Glutamatergic neuron (in vitro differentiated cells): ENCODE measurements at places on chromosomes 1 and 21. TPM values are rescaled to one million over a fixed set of nuclear protein-coding genes. Genes with fewer than 3 reads are reported as not detected.

PLXNA2 gene
- 66.0 TPM for total RNA-seq

RXFP4 gene
- not detected for total RNA-seq

OVAAL gene
- not detected for total RNA-seq

ATP6V1G3 gene
- not detected for total RNA-seq

CLCA4 gene
- not detected for total RNA-seq

HMGCL gene
- total RNA-seq = 19.4 TPM

FMO1 gene
- total RNA-seq = not detected

PLA2G2F gene
- not detected for total RNA-seq

KLHDC7A gene
- not detected for total RNA-seq

- DNase-seq = no peak
These were observed 138.6 kb downstream of the SLC44A5 start for GRCh38 chr1:75472089-75472970.

- DNase-seq = no peak
These were observed 90.0 kb downstream of the TYW3 start for GRCh38 chr1:74822851-74823401.

DNA sequence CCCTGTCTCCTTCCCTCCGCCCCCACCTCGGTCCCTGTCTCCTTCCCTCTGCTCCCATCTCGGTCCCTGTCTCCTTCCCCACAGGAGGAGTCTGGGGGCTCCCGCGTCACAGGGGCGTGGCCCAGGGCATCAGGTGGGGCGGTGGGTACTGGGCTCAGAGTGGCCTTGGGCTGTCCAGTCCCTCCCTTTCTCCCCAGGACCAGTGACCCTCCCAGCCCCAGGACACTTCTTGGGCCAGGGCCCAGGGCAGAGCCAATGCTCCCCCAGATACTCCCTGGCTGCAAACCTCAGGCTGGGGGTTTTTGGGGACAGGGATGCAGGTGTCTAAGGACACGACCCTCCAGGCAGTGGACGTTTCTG, 6.8 kb upstream of the RNF223 start:
- DNase-seq = no peak

DNA sequence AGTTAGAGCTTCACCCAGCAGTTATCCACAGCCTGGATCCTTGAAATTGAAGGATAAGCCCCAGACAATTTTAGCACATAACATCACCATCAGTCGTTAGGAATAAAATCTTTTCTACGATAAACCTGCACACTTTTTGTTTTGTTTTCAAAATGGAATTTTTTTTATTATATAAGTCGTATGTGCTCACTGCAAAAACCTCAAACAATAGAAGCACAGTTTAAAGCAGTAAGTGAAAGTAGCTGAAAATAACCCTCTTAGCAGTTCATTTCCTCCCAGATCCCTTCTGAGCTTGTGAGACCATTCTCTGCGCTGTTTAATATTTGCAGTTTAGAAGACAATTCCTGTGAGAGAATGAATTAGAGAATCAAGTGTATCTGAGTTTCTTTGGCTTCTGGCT, 38.3 kb downstream of the ELK4 start:
- no peak for DNase-seq

- DNase-seq = no peak
These were observed 67.4 kb downstream of the DDAH1 start for GRCh38 chr1:85397490-85398032.

- DNase-seq = no peak
These were observed 46.2 kb upstream of the EDEM3 start for GRCh38 chr1:184800876-184801275.

- peak; percentile 52 for DNase-seq
These were observed 206.6 kb upstream of the GRIK3 start for GRCh38 chr1:37240897-37241296.

DNA sequence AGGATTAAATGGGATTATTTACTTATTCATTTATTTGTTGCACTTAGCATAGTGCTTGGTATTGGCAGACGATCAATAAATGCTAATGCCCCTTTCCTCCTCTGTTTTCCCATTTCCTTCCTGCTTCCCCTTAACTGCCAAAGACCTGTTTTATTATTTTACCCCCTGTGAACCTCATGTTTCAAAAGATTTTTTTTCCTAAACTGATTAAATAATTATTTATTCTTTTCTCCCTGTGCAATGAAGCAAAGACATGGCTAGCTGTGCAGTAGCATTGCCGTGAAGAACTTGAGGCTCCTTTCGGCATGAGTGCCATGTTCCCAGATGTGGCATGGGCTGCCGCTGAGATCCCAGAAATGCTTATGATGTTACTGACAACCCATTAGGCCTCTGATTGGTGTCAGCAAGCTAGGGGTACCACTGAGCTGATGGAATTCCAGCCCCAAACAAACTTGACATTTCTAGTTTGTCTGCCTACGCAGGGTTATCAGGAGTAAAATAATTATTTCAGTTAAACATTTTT, 266.4 kb upstream of the TMEM51 start:
- no peak for DNase-seq

DNA sequence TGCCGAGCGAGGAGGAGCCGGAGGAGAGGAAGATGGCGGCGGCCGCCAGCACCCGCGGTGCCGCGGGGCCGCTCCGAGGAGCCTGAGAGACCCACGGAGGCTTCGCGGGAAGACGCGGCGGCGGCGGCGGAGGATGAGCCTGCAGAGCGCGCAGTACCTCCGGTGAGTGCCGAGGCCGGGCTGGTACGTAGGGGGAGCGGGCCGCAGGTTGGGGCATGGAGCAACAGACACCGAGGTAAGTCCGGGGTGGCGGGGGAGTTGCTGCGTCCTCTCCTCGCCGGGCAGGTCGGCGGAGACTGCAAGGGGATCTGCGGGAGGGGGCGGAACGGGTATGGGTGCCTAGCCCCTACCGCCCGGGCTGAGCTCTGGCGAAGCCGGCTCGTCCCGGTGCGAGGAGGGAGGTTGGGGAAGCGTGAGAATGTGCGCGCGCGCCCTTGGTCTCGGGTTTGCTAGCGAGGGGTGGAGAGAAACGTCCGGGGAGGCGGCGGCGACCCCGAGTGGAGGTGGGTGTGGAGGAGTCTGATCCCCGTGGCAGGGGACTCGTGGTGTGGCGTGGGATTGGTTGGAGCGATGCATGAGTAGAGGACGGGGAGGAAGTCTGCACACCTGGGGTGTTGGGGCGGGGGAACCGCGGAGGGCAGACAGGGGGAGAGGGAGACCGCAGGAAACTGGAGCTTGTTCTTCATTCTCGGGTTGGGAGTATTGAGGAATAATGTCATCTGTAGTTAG, at the start of gene SMG7:
Gene SMG7 (plus strand): TSS at position 12 of the 729 bp plus-strand sequence. CDS start 122 bp downstream, at position 134.
- peak; percentile 67 for DNase-seq

GRCh38 chr1:36400825-36401601, 3.3 kb upstream of the LSM10 start:
- DNase-seq = peak; percentile 76

DNA sequence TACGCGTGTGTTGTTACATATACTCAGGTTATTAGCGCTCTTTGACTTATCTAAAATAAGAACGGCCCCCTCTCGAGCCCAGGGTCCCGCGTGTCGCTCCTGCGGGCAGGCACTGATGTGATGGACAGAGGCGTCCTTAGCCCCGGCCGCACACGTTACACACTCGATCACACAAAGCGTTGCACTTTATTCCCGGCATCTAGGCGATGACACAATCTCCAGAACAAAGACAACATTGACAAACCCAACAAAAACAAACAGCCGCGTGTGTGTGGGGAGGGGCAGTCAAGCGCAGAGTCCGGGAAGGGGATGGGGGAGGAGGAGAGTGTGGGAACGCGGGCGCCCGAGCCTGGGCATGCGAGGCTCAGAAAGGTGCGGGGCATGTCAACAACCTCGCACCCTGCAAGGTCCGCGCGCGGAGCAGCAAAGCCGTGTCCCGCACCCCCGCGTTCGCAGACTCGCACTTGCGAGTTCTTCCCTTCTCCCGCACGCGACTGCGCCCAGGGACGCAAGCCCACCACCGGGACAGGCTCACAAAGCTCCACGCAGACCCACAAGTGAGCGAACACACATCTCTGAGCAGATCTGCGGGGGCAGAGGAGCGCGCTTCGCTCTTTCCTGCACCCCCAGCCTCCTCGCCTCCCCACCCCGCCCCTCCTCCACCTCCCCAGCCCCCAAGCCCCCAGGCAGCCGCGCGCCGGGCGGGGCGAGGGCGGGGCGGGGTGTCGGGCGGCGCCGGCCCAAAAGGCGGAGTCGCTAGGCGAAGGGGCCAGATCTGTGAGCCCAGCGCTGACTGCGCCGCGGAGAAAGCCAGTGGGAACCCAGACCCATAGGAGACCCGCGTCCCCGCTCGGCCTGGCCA, at the start of gene EFNA1:
Gene EFNA1 (plus strand): TSS at position 772 of the 862 bp plus-strand sequence. CDS start 102 bp downstream, outside the sequence.
- peak; percentile 55 for DNase-seq

GRCh38 chr1:119838236-119838635, 27.0 kb upstream of the REG4 start:
- DNase-seq = no peak

DNA sequence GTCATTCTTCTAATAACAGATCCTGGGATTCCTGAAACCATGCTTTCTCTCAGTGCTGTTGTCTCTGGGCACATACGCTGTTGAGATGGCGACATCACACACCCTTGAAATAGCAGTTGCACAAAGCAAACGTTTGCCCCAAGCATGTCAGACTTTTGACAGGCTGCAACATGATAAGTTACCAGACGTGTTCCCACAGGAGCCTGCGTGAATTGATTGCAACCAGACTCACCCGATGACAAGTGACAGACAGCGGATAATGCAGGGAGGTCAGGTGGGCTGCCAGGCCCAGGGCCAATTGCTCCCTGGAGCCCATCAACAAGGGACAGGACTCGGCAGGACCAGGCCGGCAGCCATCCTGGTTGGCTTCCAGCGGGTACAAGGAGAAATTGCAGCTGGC, 310.9 kb downstream of the SIPA1L2 start:
- DNase-seq = peak; percentile 48

- DNase-seq = no peak
These were observed 70.8 kb upstream of the SIM2 start for GRCh38 chr21:36628106-36628505.

DNA sequence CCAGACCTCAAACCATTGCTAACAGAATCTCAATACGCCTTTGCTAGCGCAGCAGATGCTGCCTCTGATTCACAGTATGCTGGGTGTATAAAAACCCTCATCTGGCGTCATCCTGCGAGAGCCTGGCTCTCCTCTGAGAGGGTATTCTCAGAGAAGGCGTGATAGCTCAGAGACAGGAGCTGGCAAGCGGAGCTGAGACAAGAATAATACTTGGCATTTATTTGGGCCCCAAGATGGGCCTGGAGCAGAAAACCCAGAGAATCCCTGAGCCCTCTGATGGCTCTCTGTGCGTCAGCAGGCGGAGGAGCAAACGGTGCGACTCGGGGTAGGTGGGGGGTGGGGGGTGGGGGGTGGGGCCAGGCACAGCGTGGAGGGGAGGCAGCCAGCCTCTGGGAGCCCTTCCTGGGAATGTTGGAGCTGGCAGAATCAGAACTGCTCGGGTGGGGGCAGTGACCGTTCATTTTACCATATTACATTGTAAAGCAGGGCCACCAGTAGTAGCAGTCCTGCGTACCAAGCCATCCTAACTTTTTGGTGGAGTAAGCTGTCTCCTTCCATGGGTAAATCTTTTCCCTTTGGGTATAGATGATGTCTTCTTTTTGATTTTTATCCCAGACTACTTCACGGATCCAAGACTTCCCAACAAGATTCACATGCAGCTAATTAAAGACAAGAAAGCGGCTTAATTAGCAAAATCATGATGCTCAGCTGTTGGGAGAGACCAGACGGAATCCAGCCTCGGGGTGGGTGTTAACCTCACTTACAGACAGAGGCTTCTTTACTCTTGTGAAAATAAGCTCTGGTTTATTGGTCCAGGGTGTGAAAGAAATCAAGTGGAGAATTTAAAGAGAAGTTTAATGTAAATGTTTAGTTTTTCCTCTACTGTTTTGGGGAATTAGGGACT, 7.1 kb downstream of the RIIAD1 start:
- no peak for DNase-seq

GRCh38 chr1:242634732-242635131, 110.2 kb upstream of the PLD5 start:
- DNase-seq = no peak

GRCh38 chr1:7541629-7542028, 229.5 kb upstream of the VAMP3 start:
- DNase-seq = no peak

DNA sequence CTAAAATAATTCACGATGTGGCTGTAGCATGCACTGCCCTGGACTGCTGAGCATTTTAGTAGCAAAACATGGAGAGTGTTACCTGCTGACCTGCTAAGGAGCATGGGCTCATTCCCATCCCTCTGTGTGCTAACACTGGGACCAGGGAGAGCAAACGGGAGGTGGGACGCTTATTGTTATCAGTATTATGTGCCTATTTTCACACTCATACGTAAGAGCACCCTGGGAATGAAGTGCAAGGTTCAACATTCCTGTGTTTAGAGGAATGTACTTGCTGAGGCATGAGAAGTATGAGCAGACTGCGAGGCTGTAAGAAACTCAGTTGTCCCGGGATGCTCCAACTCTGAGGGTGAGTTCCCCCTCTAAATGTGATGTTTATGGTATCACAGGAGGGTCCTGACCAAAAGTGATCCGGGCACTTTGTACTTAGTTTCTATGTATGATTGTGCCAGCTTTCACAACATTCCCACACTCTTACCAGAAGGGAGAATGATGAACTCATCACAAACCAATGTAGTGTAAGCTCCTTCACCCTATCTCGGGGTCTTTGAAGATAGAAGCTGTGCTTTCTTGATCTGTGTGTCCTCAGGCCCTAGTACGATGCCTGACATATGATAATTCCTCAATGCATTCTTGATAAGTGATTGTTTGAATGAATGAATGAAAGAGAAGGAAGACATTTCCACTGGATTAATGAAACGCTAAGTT, 164.8 kb downstream of the KCNJ6 start:
- DNase-seq = no peak

GRCh38 chr1:232923739-232924386, 26.5 kb upstream of the NTPCR start:
- DNase-seq = no peak

- no peak for DNase-seq
These were observed 78.7 kb downstream of the TYW3 start for GRCh38 chr1:74811436-74812179.

- no peak for DNase-seq
These were observed 134.6 kb upstream of the LRRC7 start for GRCh38 chr1:69433073-69433472.

DNA sequence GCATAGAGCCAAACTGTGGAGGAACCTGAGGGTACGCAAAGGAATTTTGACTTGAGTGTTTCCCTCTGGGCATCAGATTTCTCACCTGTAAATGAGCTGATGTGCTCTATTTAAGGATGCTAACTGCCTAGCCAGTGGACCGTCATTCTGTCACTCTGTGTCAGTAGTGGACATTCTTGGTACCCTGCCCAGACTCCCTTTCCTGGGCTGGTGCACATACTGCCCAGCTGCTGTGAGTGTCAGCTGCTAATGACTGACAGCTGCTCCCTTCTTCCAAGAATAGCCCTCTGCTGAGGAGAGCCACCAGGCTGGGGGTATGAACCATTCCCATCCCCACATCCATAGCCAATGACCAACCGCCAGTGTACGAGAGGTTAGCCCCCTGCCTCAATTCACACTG, 193.1 kb upstream of the DAB1 start:
- DNase-seq = no peak
